Foreskin fibroblast (primary cell): ENCODE measurements at places on chromosomes 6 and 20.

- DNase-seq = no peak
Observed at GRCh38 chr6:80142586-80142985, 36.1 kb downstream of the BCKDHB start.

DNA sequence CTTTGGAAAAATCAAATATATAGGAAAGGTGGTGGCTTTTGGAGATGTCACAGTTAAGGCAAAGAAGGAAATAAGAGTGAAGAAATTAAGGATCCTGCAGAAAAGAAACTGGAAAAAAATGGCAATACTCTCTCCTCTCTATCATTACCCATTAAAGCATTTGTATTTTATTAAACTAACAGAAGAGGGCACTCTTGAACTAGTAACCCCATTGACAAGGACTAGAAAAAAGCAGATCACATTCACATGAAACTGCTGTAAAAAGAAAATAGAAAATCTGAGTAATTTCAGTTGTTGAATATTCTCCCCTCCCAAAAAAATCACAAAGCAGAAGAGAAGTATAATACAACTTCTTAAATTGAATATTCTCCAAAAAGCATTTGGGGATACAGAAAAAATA is 104.1 kb upstream of the SLC35B3 start:
- DNase-seq = no peak

DNA sequence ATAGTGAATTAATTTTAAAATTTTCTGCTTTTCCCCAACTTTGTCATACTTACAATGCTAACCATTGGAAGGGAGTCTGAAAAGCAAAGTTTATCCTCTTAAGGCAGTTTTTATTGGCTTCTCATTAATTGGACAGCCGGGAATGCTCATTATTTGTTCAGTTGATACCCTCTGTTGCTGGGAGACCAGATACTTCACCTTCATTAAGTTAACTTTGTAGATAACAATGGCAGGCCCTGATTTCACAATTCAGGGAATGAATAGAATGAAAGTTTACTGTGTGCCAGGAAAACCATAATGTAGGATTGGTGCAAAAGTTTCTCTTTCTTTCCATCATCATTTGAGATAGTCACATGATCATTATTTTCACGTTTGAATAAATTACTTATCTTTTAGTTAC is 49.0 kb downstream of the COL19A1 start:
- DNase-seq = no peak

DNA sequence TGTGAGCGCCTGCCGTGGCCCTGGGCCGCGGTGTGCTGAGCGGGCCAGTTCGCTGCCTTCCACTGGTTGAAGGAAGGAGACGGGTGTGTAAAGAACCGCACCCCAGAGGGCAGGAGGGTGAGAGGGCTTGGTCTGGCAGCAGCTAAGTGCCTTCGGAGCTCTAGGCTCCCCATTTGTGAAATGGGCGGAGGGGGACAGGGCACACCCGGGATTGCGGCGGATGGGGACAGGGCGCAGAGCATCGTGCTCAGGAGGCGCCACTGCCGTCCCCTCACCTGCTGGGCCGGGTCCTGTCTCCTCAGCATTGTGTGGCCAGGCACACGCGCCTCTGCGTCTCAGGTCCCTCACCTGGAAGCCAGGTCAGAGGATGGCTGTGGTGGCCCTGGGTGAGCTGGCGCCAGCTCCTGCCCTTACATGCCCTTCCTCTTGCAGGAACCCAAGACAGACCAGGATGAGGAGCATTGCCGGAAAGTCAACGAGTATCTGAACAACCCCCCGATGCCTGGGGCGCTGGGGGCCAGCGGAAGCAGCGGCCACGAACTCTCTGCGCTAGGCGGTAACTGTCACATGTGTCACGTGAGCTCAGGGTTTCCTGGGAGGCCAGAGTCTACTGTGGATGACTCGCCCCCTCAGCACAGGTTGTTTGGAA is 3.1 kb downstream of the ADRM1 start:
- DNase-seq = no peak

- DNase-seq = peak; percentile 90
Observed at GRCh38 chr6:39377539-39377950, 55.0 kb upstream of the KCNK16 start.

- peak; percentile 18 for DNase-seq
Observed at GRCh38 chr6:55943329-55943728, 67.9 kb upstream of the BMP5 start.

DNA sequence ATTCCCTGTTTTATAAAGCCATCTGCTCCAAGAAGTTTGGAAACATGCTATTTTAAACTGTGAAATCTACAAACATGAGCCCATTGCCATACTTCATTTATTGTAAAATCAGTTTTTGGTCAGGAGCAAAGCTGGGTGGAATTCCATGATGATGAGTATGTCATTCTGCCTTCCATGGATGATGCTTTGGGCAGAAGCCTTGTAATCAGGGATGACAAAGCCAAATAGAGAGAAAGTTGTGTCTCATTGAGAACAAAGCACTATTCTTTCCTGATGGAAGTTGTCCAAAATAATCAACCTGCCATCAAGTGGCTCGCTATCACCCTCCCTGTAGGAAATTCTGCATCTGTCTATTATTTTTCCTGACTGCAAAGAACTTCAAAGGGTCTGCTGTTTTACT is 313.0 kb upstream of the DEFB112 start:
- no peak for DNase-seq

DNA sequence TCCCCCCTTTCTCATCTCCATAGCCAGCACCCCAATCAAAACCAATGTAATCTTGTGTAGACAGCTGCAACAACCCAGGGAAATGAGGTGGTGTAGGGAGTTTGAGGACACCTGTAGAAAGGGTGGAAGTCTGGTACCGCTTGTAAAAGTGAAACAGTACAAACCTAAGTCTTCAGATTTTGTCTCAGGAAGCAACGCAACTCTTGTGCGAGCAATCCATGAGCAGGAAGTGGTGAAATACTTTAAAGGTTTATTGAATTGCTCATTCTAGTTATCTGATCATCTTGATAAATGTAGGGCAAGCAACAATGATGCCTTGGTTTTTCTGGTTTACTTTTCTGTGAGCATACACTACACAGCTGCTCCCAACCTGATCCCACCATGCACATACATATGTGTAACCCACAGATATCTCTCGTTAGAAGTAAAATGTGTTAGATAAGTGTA is 71.1 kb upstream of the THEMIS start:
- DNase-seq = peak; percentile 37

- peak; percentile 45 for DNase-seq
Observed at GRCh38 chr20:8721098-8721497, 347.8 kb upstream of the PLCB4 start.

DNA sequence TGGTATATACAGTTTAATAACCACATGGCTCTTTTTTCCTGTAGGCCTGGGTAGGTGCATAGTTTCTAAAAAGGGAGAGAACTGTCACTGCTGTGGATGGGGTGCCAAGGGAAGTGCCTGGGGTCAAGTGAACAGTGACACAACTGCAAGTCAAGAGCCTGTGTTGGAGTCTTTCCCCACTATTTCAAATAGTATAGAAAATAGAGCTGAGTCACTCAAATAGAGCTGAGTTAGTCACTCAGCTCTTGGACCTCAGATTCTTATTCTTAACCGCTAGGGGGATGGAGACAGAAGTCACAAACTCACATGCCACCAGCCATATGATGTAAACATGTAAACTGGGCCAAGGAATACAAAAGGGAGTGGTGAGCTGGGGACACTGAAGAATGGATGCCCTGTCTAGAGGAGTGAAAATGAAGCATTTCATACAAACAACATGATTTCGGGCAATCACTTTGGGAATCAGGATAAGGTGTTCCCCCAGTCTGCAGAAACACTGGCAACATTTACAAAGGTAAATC is 2.1 kb downstream of the NQO2 start:
- DNase-seq = peak; percentile 87

DNA sequence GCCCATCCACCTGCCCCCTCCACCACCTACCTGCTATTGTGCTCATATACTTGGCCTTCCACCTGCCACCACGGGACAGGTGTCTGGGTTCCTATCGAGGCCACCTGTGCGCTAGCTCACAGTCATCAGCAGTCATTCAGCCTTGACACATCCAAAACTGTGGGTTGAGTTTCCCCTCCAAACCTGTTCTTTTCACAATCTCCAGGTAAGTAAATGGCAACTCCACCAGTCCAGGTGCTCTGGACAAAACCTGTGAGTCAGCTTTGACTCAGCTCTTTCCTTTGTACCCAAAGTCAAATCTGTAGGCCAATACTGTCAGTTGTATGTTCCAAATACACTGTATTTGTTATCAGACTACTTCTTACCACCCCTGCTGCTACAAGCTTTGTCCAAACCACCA is 52.6 kb downstream of the SPTLC3 start:
- DNase-seq = no peak

GRCh38 chr6:34057191-34057590 is 88.7 kb downstream of the GRM4 start:
- DNase-seq = no peak

GRCh38 chr20:33570743-33571142 is 80.8 kb downstream of the CBFA2T2 start:
- DNase-seq = no peak

GRCh38 chr6:142851601-142852000 is 93.4 kb downstream of the HIVEP2 start:
- peak; percentile 47 for DNase-seq

- no peak for DNase-seq
Observed at GRCh38 chr6:35486005-35486925, 10.6 kb downstream of the TEAD3 start.

DNA sequence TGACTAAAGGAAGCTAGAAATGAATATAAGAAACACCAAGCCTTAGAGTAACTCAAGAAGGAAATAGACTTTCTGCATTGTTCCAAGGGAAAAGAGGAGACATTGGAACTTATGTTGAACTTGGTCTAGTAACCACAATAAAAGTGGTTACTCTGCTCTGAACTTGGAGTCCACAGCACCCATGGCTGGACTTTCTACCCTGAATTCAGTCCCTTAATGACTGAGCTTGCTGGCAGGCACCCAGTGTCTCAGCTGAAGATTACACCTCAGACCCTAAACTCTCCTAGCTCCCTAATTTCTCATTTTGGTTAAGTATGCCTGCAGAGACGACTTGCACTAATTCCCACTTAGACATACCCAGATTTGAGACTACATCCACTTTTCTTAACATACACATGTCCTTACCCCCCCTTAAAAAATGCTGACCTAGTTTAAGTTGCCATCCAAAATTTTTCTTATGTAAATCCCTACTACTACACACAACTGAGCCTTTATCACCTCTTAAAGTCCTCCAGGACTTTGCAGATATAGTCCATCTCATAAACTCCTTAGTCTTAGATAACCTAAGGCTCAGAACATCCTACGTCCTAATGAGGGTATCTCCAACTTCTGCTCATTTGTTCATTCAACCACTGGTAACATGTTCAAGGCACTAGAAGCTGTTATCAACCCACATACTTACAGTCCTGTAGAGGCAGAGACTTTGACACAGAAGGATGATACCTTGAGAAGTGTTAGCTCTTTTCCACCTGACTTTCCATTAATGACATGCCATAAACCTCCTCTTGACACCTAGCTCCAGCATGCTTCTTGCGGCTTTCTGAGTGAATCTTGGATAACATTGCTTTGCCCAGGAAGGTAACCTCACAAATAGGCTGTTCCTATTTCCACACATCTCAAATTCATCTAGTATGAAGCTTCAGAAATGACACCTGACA is 129.8 kb downstream of the ALDH8A1 start:
- no peak for DNase-seq
